Fibroblast of gingiva (primary cell): ENCODE measurements at places on chromosomes 7 and 10.

DNA sequence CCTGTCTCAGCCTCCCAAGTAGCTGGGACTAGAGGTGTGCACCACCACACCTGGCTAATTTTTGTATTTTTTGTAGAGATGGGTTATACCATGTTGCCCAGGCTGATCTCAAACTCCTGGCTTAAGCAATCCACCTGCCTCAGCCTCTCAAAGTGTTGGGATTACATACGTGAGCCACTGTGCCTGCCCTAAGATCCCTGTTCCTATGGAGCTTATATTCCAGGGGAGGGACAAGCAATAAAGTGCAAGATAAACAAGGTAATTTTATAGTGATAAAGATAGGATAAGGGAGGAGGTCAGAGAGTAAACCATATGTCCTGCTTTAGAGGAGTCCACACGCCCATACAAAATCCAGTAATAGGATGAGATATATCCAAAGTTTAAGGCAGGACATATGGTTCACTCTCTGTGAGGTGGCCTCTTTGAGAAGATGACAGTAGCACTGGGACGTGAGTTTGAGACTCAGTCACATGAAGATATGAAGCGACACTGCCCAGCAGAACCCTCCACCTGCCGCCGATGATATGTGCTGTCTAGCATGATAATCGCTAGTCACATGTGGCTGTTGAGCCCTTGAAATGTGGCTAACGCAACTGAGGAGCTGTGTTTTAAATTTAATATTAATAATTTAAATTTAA lies 113.5 kb upstream of the PDCD4 start:
- DNase-seq, result no peak

GRCh38 chr7:37495574-37496184 lies 47.0 kb upstream of the ELMO1 start:
- peak; percentile 26 for DNase-seq

DNA sequence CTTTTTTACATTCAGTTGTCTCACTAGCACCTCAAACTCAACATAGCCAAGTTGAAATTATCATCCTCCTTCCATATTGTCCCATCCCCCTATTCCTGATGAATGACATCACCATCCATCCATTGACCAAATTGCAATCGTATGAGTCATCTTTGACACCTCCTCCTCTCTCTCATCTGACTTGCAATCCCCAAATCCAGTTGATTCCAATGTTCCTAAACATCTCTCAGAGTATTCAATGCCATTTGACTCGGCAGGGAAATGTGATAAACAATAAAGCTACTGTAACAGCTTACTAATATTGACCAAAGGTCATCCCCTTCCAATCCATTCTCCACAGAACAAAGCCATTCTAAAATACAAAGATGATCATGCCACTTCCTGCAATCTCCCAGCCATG lies 1047.8 kb downstream of the NRG3 start:
- no peak for DNase-seq

DNA sequence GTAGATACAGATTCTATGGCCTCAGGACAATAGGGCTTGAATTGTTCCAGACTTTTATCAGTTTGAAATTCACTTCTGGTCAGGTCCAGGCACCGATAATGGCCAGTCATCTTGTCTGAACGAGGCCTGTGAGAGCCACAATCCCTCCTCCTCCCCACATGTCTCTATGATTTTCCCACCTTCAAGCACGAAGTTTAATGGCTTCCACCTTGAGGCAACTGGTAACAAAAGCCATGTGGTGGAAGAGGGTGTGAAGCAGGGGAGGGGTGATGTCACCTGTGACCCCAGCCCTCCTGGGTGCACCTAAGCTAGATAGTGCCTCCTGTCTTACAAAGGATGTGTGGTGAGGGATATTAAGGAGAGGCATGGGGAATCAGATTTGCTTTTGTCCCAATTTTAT lies 89.2 kb downstream of the PCGF5 start:
- no peak for DNase-seq

GRCh38 chr7:133217773-133218172 lies 35.1 kb upstream of the EXOC4 start:
- no peak for DNase-seq

- peak; percentile 75 for DNase-seq
Observed at GRCh38 chr7:94763268-94763667, 107.3 kb upstream of the SGCE start.

GRCh38 chr10:24485304-24485703 lies 238.4 kb downstream of the ARHGAP21 start:
- no peak for DNase-seq

DNA sequence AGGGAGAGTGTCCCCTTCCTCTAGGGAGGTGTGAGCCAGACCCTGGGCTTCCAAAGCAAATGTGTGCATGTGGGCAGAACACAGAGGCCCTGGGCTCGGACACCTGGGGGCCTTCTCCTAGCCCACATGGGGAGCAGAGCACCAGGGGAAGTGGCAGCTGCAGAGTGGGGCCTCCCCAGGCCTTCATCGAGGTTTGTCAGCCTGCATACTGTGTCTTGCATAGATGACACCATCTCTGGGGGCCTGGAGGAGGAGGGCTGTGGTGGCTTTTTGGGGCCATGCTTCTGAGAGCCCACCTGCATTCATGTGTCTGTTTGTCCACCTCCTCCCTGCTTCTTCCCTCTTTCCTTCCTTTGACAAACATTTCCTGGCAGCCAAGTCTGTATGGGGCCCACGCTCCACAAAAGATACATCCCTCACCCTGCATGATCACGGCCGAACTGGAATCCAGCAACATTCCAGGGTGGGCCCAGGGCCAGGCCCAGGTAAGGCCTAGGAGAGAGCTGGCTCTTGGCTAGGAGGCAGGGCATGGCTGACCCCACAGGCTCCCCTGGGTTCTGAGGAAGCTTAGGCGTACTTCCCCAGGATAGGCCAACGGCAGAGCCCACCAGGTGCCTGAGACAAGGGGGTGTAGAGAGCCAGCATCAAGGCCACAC lies 79.2 kb downstream of the ZMIZ1 start:
- no peak for DNase-seq
